Caki2 (cell line): ENCODE measurements at places on chromosomes 6 and 20. TPM values are rescaled to one million over a fixed set of nuclear protein-coding genes. Genes with fewer than 3 reads are reported as not detected.

GRCh38 chr6:168150551-168151320, 71.7 kb upstream of the FRMD1 start:
- peak; percentile 42 for DNase-seq

DNA sequence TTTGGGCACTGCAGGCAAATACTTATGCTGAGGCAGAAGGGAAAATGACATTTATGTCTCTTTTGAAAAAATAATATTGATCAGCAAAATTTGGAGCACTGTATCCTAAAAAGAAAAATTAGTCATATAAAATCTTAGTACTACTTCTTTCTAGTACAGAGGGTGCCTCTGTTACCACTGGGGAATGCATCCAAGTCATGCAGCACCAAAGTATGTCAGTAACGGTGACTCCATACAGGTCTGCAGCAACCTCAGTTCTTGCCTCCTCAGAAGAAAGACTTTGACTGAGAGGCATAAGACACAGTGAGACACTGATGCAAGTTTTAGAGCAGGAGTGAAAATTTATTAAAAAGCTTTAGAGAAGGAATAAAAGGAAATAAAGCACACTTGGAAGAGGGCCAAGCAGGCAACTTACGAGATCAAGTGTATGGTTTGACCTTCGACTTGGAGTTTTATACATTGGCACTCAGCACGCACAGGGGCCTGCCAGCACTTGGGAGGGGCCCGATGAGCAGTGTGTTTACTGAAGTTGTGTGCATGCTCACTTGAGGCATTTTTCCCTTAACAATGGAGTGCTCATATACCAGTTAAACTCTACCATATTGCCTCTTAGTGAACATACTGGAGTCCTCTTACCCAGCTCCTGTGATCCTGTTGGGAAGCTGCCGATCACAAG, 1244.8 kb downstream of the EPHA7 start:
- no peak for DNase-seq

DNA sequence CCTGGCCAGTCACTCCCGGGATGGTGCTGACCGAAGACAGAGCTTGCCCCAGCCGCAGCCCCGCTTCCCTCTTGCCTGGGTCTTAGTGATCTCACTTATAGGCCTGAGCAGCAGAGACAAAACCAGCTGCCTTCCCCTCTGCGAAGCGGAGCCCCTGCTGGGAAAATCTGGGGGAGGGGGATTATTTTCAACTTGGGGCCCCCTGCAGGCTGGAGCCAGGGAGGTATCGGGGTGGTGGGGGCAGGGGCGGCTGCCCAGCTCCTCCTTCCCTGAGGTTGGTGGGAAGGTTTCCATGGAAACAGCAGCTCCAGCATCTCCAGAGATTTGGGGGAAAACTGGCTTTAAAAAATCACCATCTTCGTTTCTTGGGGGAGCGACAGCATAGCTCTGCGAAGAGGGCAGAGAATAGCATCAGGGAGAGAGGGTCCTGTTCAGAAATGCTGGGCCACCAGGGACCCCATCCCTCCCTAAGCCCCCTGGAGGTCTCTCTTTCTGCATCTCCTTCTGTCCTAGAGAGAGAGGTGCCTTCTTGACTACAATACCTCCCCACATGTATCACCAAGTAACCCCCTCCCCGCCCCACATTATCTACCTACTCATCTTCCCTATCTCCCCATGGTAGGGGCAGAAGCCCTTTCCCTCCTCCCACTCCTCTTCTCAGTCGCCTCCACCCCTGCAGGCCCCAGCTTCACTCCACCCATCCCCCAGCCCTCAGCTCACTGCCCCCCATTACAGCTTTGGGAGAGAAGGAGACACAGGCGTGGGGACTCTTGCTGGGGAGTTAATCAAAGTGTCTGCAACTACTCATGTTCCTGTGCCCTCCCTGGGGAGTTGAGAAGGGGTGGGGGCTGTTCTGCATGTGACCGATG, 88.4 kb upstream of the CCDC167 start:
- no peak for DNase-seq

DNA sequence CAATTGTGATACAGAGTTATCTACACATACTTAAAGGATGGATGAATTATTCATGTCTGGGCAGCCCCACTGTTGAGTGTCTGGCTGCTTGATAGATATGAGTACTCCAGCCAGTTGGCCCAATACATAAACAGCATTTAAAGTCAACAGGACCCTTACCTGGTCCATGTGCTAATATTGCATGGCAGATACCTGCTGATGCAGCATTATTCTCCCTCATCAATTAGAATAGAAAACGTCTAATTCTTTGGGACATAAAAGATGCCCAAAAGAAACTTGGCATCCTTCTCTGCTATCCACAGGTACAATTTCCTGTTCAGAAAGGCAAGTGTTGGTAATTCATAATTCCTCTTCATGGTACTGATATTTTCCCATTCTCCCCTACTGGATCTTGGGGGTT, 550.8 kb downstream of the TFAP2B start:
- DNase-seq: no peak

GRCh38 chr20:40476461-40476860, 212.6 kb downstream of the MAFB start:
- no peak for DNase-seq

The ZNF831 gene
- not detected in 2 replicates for total RNA-seq

The ZNF165 gene
- total RNA-seq: 2.1 and 2.4 TPM in 2 replicates

The SLC22A3 gene
- 2.4 and 2.5 TPM in 2 replicates for total RNA-seq
